ENCODE measurements at places on chromosomes 3 and 15.

DNA sequence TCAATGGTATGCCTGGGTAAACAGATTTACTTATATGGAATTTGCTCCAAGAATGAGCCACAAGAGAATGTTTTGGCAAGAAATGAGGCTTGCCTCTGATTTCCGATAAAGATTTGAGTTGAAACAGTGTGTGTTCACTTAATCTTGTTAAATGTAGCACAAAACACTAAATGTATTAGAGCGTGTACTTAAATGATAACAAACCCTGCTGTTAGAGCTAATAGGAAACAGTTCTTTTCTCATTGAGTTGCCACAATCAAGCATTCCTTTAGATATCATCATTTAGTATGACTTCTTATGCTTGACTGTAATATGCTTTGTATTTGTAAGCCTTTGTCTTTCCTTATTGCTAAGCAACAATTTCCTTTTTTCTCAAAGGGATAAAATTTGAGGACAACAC is 353.6 kb upstream of the ZNF717 start:
- no peak for DNase-seq

GRCh38 chr3:59632760-59633573 is 583.1 kb upstream of the CFAP20DC start:
- DNase-seq: no peak

- no peak for DNase-seq
Observed at GRCh38 chr15:89441295-89441812, 55.0 kb downstream of the RHCG start.

GRCh38 chr15:30974112-30974511 is 17.3 kb downstream of the MTMR10 start:
- DNase-seq: no peak

DNA sequence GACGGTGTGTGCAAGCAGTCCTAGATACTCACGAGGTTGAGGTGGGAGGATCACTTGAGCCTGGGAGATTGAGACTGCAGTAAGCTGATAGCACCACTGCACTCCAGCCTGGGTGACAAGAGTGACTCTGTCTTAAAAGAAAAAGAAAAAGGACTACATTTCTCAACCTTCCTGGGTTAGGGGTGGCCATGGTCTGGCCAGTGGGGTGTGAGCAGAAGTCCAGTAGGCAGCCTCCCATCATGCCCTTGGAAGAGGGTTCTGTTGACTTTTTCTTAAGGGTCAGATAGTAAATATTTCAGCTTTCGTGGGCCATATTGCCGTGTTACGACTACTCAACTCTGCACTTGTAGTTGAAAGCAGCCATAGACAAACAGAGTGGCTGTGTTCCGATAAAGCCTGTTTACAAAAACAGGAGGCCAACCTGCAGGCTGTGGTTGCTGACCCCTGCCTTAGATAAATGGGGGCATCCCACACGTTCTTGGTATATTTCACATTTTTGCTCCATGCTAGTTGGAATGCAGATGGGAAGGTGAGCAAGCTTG is 31.0 kb upstream of the PDE8A start:
- DNase-seq: no peak

DNA sequence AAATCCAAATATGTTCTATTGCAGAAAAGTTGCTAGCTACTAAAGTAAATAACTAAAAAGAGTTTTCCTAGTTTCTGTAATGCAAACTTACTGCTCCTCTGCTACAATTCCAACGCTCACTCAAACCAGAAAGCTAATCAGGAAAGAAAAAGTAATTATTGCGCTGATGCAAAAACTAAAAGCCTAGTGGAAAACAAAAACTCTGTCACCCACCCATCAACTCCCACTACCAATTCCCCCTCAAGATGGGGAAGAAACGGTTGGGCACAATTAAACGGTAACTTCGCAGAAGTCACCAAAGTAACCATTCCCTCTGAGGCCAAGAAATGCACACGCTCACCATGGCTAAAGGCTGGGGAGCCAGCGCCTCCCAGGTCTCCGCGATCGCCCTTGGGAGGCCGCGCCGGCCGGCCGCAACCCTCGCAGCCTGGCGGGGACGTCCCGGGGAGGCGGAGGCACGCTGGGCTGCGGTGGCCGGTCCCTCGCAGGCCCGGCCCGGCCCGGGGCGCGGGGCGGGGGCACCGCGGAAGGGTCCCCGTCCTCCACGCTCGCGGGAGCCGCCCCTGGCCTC is 684 bp downstream of the SLTM start:
- DNase-seq: no peak

DNA sequence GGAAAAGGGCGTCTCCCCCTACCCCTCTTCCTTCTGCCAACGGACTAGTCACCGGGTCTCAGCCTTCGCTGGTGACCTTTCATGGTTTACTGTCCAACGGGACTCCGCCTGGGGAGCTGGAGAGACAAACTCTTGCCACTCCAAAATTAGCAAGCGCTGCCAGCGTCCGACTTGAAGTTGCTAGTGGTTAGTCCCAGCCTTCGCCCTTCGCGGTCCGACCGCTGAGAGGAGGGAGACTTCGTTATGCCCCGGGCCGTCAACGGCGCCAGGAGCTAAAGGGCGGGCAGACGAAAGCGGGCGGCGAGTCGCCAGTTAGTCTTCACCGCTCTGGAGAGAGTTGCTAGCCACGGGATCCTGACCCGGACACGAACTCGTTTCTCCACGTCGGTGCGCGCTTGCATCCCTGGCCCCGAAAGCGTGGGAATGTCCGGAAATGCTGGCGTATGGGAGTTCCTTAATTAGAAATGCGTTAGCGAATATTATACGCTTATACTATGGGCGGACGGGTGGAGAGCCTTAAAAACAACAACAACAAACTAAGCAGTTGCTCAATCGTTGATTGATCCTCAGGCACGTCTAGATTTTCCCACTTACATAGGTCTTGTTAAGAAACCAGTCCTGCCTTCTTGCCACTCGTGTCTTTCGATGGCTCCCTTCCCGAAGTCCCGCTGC is 716 bp downstream of the SMC4 start:
- no peak for DNase-seq

DNA sequence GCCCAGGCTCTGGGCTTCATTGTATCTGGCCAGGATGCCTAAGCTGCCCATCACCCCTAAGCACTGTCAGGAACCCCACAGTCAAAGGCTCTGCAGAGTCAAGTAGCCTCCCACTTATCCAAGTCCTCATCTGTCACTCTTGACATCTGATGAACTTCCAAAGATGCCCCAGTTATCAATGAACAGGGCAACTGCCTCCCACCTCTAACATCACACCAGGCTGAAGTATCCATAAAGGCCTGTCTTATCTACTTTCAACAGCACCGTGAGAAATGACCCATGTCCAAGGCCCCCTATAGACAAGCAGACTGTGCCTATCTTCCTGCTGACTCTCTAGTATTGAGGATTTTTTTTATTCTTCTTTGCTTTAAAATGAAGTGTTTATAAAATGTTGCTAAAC is 56.4 kb downstream of the TRIM69 start:
- no peak for DNase-seq

- DNase-seq: no peak
Observed at GRCh38 chr3:111238885-111239284, 167.3 kb downstream of the NECTIN3 start.

DNA sequence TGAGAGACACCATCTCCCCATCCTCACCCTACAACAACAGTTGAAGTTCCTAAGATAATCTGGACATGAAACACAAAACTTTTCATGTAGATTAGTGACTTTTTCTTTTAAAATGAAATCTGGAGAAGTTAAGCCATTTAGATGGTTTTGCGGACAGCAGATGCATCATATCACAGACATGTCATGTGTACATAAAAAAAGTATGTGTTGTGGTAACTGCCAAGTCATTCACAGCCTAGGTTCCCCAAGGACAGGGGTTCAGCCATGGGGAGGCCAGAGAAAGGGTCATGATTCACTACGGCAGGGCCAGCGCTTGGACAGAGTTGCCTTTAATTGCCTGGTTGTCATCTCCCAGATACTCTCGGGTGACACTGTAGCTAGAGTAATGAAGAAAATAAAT is 163.2 kb downstream of the PDZRN3 start:
- no peak for DNase-seq
